Right lung (tissue), 10 donors: ENCODE measurements at places on chromosomes 5 and 9. TPM values are rescaled to one million over a fixed set of nuclear protein-coding genes. Genes with fewer than 3 reads are reported as not detected.

GRCh38 chr5:10172247-10172646 is 77.4 kb downstream of the ATPSCKMT start:
- no peak for DNase-seq

DNA sequence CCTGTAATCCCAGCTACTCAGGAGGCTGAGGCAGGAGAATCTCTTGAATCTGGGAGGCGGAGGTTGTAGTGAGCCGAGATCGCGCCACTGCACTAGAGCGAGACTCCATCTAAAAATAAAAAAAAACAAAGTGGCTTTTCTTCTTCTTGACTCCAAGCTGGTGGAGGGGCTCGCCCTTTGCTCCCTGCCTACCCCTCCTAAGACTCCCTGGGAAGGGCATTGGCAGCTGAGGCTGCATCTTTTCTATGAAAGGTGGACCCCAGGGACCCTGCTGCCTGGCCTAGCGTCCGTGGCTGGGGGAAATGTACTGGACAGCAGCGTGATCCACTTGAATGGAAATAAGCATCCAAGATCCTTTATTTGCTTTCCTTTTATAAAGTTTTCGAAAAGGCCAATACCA is 24.0 kb downstream of the ROPN1L start:
- DNase-seq: no peak

GRCh38 chr9:128045831-128046230 is 21.3 kb downstream of the NAIF1 start:
- DNase-seq: no peak

- no peak for DNase-seq
These were observed 20.6 kb downstream of the ZNF354C start for GRCh38 chr5:179080724-179081123.

- peak; percentile 54 for DNase-seq
These were observed 8.5 kb upstream of the ANGPTL2 start for GRCh38 chr9:127130661-127131538.

DNA sequence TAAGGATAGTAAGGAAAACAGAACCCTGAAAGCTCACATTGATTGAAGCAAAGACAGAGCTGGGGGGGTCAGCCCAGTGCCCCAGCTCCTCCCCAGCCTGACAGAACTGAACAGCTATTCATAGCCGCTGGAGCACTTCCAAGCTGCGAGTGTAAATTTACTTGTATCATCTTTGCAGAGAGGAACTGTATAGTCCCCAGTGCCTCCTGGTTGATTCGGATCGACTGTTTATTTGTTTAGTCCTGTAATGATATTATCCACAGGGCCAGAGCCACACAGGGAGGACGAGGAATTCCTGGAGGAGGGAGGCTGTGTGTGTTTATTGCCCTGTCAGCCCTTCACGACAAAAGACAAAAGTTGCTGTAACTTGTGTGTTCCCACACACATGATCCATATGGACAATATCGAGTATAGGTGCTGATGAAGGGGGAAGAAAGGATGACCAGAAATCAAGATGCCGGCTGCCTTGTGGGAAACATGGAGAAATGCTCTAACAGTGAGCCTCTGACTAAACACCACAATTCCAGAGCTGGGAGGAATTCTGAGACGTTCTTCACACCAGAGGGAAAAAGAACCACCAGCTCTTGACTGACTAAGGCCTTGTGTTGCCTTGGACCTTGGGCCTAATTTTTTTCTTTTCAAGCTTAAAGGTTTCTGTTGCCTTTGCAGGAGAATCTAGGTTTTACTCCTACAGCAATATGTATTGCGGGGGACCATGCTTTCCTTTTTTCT is 31.1 kb downstream of the FOXD1 start:
- DNase-seq: no peak

- no peak for DNase-seq
These were observed 14.2 kb upstream of the MACIR start for GRCh38 chr5:103244398-103244797.

DNA sequence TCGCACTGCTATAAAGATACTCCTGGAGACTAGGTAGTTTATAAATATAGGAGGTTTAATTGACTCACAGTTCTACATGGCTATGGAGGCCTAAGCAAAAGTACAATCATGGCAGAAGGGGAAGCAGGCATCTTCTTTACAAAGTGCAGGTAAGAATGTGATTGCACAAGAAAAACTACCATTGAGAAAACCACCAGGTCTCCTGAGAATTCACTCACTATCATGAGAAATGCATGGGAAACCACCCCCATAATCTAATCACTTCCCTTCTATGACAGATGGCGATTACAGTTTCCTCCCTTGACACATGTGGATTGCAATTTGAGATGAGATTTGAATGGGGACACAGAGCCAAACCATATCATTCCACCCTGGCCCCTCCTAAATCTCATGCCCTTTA is 121.2 kb upstream of the ST8SIA4 start:
- no peak for DNase-seq

DNA sequence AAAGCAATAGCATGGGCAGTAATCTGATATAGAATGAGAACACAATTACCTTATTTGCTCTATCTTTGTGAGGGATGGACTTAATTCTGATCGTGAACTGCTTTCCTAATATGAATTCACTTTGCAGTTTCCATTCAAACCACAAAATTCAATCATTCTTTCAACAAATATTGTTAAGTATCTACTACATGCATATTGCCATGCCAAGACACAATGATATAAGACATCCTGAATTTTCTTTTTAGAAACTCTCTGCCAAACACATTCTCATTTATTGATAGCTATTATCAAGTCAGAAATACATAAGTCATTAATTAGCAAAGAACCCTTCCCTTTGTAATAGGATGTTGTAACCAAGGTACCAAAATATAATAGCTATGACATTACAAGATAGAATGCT is 121.6 kb upstream of the TARS1 start:
- no peak for DNase-seq

The PCDHGA4 gene
- 2.0 TPM for polyA plus RNA-seq

The OR13C3 gene
- not detected for polyA plus RNA-seq

The MAT2B gene
- polyA plus RNA-seq: 107 TPM

The MSX2 gene
- polyA plus RNA-seq: 2.1 TPM

The PIP5KL1 gene
- 3.1 TPM for polyA plus RNA-seq
